ENCODE measurements at places on chromosomes 6 and 20.
A peak's percentile ranks its signal among the peaks of the same experiment; 100 is the strongest.

GRCh38 chr6:139871803-139872510 is 497.5 kb upstream of the CITED2 start:
- DNase-seq = no peak

- DNase-seq = no peak
Observed at GRCh38 chr6:168097621-168098430, 18.8 kb upstream of the FRMD1 start.

GRCh38 chr6:154301839-154302752 is 54.5 kb downstream of the IPCEF1 start:
- DNase-seq = no peak

GRCh38 chr6:163667372-163668060 is 253.0 kb downstream of the QKI start:
- no peak for DNase-seq

DNA sequence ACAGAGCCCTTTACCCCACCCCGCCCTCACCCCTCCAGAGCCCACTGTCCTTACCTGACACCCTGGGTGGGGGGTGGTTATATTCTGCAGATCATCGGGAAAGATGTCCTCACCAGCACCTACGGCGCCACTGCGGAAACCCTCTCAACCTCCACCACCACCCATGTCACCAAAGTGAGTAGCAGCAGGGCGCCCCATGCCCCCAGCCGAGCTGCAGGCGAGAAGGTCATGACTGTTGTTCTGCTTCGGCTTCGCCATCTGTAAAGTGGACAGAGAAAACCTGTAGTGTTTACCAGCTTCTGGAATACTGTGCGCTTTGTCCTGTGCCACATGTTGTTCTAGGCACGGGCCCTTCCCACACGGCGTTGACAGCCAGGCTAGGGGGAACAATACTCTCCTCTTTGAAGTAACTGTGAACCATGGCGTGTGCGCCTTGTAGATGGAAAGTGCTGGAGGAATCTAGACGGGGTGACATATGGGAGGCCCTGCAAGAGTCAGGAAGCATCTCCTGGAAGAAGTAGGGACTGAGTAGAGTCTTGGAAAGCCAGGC is 16.5 kb upstream of the AAR2 start:
- DNase-seq = no peak

- DNase-seq = no peak
Observed at GRCh38 chr6:44797746-44798145, 410.2 kb downstream of the CDC5L start.

- DNase-seq = peak; percentile 76
Observed at GRCh38 chr20:10434832-10435812, at the start of gene SLX4IP. Gene SLX4IP (plus strand): TSS chr20:10435305. CDS start chr20:10458205, 22,900 bp downstream.

- peak; percentile 45 for DNase-seq
Observed at GRCh38 chr6:14117158-14118090, at the start of gene CD83. Gene CD83 (plus strand): TSS chr6:14117772. CDS start chr6:14117812, 40 bp downstream.

DNA sequence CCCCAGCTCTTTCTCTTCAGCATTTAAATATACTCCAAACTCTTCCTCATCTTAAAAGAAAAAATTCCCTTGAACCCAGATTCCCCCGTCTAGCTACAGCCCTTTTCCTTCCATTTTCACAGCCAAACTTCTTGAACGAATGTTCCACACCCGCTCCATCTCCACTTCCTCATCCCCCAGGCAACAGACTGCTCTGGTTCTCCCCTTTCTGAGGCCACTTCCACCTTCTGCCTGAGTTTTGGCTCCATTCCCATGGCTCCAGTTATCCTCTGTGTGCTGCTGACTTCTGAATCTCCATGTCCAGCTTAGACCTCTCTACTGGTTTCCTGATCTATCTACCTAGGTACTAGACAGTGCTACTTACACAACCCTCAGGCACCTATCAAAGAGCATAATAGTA is 106.4 kb downstream of the RALGAPA2 start:
- DNase-seq = no peak

GRCh38 chr6:100846276-100846675 is 34.9 kb downstream of the ASCC3 start:
- DNase-seq = no peak

DNA sequence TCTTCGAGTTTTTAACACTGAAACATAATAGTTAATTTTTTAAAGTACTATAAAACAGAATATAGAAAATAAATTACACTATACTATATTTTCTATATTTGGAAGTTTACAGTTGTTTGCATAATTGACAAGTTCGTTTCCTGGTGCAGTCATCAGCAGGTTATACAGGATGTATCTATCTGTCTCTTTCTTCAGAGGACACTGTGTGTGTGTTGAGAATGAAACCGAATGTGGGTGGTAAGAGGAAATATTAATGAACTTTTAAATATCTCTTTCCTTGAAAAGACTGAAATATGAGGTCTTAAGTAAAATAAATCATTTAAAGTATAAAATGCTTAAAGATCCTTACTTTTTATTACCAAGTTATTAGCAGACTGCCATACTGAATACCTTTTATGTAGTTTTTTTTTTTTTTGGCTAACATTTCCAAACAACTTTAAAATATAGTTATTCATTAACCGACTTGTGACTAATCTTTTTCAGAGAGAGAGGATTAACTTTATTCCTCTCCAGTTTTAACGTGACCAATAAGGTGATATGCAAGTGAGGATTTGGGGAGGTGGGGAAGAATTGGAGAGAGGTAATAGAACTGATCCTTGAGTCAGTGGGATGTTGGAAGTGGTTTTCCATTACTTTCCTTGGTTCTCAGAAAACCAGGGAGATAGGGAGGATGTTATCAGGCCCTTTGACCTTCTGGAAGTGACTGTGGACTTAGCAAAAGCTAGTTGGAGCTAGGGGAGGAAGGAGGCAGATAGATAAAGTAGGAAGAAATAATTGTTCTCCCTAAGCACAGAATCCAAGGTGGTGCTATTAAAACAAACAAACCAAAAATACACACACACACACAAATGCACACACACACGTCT is 380.0 kb upstream of the FLRT3 start:
- no peak for DNase-seq

DNA sequence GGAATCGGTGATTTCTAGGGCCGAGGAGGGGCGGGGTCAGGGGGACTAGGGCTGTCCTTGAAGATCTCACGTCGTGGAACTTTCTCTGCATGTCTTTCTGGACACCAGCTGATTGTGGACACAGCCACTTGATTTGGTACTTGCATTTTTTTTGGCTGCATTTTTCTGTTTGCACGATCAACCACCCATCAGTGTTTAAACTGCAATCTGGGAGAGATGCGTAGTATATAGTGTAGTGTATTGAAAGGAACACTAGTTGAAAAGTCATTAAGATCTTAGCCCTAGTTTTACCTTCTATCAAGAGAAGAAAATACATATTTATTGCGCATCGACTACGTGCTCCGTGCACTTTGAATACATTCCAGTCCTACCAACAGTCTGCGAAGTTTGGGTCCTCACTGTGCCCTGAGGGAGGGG is 657 bp downstream of the NT5DC1 start:
- DNase-seq = no peak

DNA sequence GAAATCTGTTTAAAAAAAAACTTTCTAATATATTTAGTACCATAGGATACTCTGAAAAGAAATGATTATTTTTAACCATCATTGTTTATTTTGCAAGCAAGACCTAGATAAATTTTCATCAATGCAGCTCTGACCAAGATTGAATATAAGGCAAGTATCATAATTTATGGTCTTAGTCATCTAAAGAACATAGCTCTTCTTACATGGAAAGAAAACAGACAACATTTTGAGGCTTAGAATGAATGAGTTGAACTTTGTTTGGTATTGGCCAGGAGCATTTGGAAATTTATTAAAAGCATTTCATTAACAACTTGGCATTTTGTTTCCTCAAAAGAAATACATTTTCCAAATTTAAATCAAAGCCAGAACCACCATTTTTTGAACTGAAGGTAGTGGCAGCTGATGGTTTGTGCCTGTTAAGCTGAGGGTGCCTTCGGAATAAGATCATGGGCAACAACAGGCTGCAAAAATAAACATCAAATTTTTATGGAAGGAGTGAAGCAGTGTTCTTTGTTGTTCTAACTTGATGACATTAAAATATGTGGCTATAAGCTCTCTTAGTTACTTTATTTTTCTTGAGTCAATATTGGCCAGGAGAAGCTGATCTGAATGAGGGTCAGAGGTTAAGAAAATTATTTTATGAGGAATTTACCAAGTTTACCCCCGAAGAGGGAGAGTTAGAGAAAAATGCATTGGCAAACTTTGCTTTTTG is 6.7 kb upstream of the ATXN1 start:
- no peak for DNase-seq

Data from NCI-H2107 (cell line).